Stimulated activated CD4-positive, alpha-beta T cell treated with anti-CD3 and anti-CD28 coated beads, Interleukin-2, amount 100 ng/mL, for 48 hours (primary cell): ENCODE measurements at places on chromosomes 5 and 9.

DNA sequence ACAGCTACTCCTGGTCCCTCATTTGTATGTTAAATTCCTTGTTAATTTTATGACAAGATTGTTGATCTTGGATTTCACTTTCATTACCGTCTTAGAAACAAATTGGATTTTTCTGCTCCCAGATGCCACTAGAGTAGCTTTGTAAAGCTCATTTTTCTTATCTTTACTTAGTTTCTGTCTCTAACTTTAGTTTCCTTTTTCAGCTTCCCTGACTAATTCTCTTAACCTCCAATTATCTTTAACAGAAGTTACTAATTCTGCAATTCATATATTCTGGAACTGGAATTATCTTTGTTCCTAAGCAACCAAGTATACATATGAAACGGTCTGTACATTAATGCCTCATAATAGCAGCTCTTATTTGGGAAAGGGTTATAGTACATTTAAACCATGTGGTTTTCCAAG is 16.7 kb downstream of the ITGA1 start:
- DNase-seq, result no peak

- DNase-seq, result no peak
Measured at GRCh38 chr9:108035487-108035886, 545.9 kb upstream of the KLF4 start.

DNA sequence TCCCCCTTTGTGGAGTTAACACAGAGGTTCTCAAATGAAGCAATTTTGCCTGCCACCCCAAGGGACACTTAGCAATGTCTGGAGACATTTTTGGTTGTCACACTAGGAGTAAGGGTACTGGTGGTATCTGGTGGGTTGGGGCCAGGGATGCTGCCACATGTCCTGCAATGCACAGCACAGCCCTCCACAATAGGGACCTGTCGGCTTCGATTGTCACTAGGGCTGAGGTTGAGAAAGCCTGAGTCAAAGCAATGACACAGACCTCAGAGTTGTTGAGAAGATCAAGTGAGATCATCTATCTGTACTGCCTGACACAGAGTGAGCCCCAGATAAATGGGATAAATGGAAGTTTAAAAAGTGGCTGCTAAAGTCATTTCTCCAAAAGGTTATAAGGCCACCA is 249.2 kb upstream of the KLF4 start:
- DNase-seq, result no peak

DNA sequence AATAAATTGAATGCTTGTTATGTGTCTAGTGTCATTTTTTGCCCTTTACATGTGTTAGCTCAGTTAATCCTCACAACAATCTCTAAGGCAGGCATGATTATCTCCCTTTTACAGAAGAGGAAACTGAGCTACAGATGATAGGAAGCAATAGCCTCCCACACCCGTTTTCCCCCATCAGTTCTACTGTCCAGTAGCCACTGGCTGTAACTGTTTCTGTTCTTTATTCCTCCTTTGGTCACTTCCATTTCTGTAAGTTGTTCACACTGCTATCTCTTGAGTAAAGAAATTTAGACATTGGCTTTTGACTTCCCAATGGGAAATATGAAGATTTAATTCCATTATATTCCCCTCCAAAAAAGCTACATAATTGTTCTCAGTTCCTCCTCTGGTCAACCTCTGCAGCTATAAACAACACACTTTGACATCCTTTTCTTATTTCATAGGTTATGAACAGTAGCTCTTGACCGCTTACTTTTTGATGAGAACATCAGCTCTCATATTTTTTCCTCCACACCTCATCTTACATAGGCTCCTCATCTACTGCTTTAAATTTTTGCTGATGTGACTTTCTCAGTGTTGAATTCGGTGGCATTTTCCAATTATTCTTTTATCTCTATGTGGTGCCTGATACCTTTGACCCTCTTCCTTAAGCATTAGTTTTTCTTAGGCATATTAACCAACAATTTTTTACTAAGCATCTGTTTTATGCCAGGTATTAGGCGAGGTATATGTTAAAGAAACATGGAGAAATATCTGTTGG is 21.4 kb downstream of the SPZ1 start:
- no peak for DNase-seq

DNA sequence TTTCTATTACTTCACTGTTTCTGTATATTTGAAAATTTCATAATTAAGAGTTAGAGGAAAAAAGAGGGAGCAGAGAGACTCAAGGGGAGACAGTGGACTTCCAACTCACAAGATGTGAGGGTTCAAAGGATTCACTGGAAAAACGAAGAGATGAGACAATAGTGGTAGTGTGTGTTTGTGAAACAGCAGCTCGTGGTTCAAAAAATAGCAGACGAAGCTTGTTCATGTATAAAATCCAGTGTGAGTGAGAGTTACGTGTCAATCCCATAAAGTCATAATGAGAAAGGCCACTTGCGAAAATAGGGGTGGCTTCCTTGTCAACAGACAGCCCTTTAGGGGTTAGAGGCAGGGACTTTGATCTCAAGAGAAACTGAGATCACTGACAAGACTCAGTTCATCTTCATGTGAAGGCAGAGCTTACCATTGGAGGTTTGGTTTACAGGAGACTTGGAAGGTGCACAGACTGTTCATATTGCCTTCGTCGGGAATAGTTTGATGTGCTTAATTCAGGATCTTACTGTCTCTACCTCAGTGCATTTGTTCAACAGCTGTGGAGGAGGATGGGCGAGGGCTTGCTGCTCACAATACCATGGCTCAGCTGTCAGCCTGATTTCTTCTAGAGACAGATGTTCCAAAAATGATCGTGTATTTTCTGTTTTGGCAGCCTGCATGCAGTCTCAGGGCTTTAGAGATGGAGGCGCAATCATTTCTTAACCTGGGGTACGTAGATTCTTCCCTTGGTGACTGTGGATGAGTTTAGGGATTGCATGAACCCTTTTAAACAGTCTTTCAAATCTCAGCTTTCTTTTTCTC is 105.7 kb upstream of the KLF9 start:
- no peak for DNase-seq

- DNase-seq, result no peak
Measured at GRCh38 chr5:31639481-31640411, 815 bp downstream of the PDZD2 start.

DNA sequence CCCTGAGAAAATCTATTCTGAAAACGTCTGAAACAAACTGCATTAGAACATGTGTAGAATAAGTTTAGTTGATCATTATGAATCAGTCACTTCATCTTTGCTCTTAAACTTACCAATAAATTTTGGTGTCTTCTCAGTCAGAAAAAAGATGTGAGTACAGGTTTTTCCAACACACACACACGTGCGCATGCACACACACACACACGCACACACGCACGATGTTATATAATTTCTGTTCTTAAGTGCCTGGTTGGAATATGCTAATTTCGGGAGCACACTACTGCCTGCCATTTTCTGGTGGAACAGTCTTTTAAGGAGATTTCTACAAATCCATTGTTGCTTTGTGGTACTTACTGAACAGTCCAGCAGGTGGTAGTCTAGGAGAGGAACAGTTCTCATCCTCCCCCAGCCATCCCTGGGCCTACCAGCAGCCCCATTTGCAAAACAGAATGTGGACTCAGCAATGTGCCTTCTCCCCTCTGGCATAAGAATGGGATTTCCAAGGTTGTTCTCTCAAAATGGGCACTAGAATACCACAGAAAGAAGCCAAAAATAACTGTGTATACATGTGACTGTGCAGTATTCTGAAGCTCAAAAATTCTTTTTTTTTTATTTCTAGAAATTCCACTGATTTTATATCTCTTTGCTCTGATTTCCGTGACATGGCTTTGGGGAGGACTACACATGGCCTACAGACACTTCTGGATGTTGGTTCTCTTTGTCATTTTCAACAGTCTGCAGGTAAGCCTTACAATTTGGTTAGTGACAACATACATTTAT is 281.3 kb downstream of the ARRDC3 start:
- peak; percentile 38 for DNase-seq

GRCh38 chr9:18855656-18856055 is 177.4 kb downstream of the SAXO1 start:
- DNase-seq, result no peak

DNA sequence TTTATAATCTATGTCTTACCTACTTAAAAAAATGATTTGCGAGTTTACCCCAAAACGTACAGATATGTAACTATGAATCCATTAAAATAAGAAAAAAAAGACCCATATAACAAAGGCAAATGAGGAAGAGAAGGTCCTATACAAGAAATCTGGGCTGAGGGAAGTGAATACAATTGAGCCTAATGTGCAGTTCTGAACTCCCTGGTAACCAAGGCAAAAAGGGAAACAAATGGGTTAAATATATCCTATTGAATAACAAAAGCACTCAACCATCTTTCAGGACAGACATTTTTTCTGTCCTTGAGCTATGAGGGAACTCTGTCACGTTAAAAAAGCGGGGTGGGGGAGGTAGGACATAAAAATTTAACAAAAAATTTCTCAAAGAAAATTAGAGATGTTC is 78.6 kb downstream of the PTPN3 start:
- DNase-seq, result no peak

GRCh38 chr5:16464664-16465543 is 696 bp downstream of the ZNF622 start:
- no peak for DNase-seq

GRCh38 chr5:158013303-158013702 is 154.4 kb upstream of the CLINT1 start:
- DNase-seq, result no peak

GRCh38 chr9:84300271-84300670 is 40.3 kb downstream of the SLC28A3 start:
- no peak for DNase-seq

- no peak for DNase-seq
Measured at GRCh38 chr9:77977210-77977611, 54.4 kb downstream of the GNAQ start.

DNA sequence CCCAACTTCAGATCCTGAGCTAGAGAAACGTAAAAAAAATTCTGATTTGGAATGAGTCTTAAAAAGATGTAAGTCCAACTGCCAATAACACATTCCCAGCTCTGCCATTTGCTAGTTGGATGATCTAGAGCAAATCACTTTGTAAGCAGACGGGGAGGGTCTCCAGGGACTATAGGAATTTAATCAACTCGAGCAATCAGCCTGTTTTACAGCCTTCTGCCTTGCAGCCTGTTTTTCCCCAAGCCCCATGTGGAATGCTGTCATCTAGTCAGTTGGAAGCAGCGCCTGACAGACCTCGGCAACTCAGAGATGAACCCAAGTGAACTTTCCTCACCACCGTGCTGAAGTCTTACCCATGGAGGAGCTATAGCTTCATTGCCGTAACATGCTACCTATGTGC is 34.8 kb upstream of the HRH2 start:
- no peak for DNase-seq

DNA sequence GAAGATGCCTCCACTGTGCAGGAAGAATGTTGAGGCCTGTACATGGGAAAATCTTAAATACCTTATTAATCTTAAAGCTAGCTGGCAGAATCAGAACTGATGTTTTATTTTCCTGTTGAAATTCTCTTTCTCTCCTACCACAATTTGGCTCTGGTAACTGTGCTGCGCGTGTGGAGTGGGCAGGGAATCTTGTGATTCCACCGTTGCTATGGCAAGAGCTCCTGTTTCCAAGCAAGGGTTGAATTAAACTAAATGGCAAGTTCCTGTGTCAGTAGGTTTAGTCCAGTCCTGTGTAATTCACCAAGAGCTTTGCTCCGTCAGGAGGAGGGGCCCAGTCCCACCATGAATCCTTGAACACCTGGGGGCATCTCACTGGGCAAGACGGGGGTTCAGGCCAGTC is 36.4 kb downstream of the NXNL2 start:
- DNase-seq, result no peak

- DNase-seq, result no peak
Measured at GRCh38 chr9:97851446-97851883, 1.6 kb upstream of the FOXE1 start.

GRCh38 chr9:27426511-27427271 is 97.4 kb upstream of the IFNK start:
- DNase-seq, result no peak

GRCh38 chr5:50595199-50595598 is 71.2 kb upstream of the PARP8 start:
- no peak for DNase-seq

GRCh38 chr5:160044391-160044804 is 35.5 kb downstream of the TTC1 start:
- no peak for DNase-seq

DNA sequence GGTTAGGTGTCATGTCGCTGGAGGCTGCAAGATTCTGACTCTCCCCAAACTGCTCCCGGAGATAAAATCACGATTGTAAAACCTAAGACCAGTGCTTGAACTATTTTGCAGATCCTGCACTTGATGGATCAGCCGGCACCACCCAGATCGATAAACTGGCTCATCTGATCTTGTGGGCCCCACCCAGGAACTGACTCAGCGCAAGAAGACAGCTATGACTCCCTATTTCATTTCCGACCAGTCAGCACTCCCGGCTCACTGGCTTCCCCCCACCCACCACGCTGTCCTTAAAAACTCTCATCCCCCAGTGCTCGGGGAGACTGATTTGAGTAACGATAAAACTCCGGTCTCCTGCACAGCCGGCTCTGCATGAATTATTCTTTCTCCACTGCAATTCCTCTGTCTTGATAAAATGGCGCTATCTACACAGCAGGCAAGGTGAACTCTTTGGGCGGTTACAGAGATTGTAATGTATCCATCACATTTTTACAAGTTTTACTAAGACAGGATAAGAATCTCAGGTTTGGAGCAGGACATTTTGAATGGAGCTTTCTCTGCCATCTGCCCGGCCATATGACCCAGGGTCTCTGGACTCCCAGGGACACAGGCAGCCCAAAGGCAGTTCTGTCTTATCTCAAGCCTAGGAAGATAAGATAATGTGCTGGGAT is 10.6 kb upstream of the PPP1R26 start:
- peak; percentile 52 for DNase-seq

GRCh38 chr5:93039888-93040287 is 541.1 kb downstream of the NR2F1-AS1 start:
- DNase-seq, result no peak

- DNase-seq, result no peak
Measured at GRCh38 chr9:121651295-121652020, at the start of gene DAB2IP. DAB2IP (plus strand) TSS chr9:121651634; CDS start chr9:121651776, 142 bp downstream.

- DNase-seq, result no peak
Measured at GRCh38 chr5:80229902-80230255, 26.0 kb downstream of the SERINC5 start.

DNA sequence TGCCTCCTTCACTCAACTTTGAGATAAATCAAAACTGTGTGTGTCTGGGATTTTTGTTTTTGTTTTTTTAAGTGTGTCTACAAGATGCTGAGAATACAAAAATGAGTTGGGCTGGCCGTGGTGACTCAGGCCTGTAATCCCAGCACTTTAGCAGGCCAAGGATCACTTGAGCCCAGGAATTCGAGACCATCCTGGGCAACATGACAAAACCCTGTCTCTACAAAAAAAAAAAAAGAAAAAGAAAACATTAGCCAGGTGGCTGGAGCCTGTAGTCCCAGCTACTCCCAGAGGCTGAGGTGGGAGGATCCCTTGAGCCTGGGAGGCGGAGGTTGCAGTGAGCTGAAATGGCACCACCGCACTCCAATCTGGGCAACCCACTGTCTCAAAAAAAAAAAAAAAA is 21.0 kb downstream of the HNRNPK start:
- no peak for DNase-seq

GRCh38 chr5:173620784-173621183 is 4.3 kb upstream of the BOD1 start:
- DNase-seq, result no peak

- DNase-seq, result no peak
Measured at GRCh38 chr9:2991292-2991691, 147.4 kb upstream of the PUM3 start.

GRCh38 chr5:157252711-157253465 is 13.0 kb upstream of the CYFIP2 start:
- DNase-seq, result no peak
